Activated T-cell treated with anti-CD3 and anti-CD28 coated beads, Interleukin-2, amount 50 U/mL, for 72 hours (primary cell): ENCODE measurements at places on chromosomes 16 and 17. TPM values are rescaled to one million over a fixed set of nuclear protein-coding genes. Genes with fewer than 3 reads are reported as not detected.

GRCh38 chr17:48037838-48038323, 284 bp upstream of the COPZ2 start:
- peaks cover 16% of the 10 kb centered on the region for H3K4me1 ChIP-seq
- H3K27me3 ChIP-seq: peaks cover 21% of the 10 kb centered on the region
- H3K27ac ChIP-seq: peak overlapping the region; percentile 23
- H3K36me3 ChIP-seq: no peaks in the 10 kb centered on the region
- no peak for DNase-seq

DNA sequence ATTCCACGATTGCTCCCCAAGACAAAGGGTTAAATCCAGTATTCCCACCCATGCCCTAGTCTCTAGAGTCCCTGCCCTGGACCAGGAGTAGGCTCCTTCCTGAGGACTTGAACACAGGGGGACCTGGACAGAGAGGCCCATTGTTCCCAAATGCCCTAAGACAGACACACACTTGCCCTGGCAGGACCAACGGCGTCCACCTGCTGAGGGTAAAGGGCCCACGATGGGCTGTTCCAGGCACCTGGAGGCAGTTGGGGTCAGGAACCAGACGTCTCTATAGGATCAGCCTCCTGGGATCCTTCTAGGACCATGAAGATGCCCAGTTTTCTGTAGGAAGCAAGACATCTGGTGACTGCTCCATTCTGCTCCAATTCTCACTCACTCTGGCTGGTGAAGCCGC, 39.3 kb downstream of the TNFRSF13B start:
- DNase-seq: no peak
- no peaks in the 10 kb centered on the region for H3K36me3 ChIP-seq
- no peak overlapping the region for H3K27ac ChIP-seq
- H3K4me3 ChIP-seq: no peak overlapping the region

- H3K4me3 ChIP-seq: no peak overlapping the region
- DNase-seq: no peak
Observed at GRCh38 chr17:66786107-66786506, 48.8 kb upstream of the CACNG5 start.

GRCh38 chr16:74226338-74226954, 70.2 kb upstream of the PSMD7 start:
- H3K36me3 ChIP-seq: no peaks in the 10 kb centered on the region
- no peak for DNase-seq
- no peaks in the 10 kb centered on the region for H3K27me3 ChIP-seq

DNA sequence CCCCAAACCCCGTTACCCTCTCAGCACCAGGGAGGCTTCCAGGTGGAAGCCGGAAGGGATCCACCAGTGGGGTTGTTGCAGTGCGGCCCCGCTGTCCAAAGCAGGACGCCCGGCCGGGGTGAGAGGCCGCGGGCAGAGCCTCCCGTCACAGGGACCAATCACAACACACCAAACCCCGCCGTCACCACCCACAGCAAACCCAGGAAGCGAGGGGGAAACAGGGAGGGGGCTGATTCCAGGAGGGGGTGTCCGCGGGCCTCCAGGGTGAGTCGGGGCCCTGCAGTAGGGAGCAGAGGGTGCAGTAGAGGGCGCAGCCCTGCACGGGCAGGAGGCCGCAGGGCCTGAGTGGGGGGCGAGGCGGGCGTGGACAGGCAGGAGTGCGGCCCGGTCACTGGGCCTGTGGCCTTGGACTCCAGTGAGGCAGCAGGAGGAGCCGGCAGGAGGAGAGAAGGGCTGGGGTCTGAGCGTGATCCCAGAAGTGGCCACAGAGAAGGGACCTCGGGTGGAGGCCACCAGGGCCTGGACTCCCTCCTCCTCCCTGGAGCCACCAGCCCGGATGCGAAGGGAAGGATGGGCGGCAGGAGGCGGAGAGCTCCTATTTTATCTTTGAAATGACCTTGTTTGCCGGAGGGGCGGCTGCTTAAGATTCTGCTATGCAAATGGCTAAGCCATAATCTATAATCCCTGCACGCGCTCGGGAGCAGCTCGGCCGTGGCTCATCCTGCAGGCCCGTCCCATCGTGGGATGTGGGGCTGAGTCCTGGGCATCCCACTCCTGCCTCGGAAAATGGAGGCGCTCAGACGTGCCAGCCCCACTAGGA, 41.5 kb downstream of the ZFPM1 start:
- H3K4me1 ChIP-seq: no peaks in the 10 kb centered on the region
- H3K36me3 ChIP-seq: no peaks in the 10 kb centered on the region
- no peak overlapping the region for H3K27ac ChIP-seq
- H3K27me3 ChIP-seq: no peaks in the 10 kb centered on the region
- H3K4me3 ChIP-seq: no peak overlapping the region

- H3K27ac ChIP-seq: no peak overlapping the region
- H3K4me1 ChIP-seq: no peaks in the 10 kb centered on the region
- no peaks in the 10 kb centered on the region for H3K27me3 ChIP-seq
- no peak for DNase-seq
- H3K36me3 ChIP-seq: no peaks in the 10 kb centered on the region
Observed at GRCh38 chr17:73316919-73317505, 5.2 kb upstream of the CDC42EP4 start.

- no peaks in the 10 kb centered on the region for H3K4me1 ChIP-seq
- H3K4me3 ChIP-seq: no peak overlapping the region
- no peaks in the 10 kb centered on the region for H3K36me3 ChIP-seq
- no peak overlapping the region for H3K27ac ChIP-seq
Observed at GRCh38 chr16:84266451-84266850, 26.6 kb upstream of the KCNG4 start.

- DNase-seq: peak; percentile 67
- H3K4me3 ChIP-seq: no peak overlapping the region
- H3K36me3 ChIP-seq: peaks cover 25% of the 10 kb centered on the region
Observed at GRCh38 chr17:46212634-46213435, 19.6 kb upstream of the KANSL1 start.

DNA sequence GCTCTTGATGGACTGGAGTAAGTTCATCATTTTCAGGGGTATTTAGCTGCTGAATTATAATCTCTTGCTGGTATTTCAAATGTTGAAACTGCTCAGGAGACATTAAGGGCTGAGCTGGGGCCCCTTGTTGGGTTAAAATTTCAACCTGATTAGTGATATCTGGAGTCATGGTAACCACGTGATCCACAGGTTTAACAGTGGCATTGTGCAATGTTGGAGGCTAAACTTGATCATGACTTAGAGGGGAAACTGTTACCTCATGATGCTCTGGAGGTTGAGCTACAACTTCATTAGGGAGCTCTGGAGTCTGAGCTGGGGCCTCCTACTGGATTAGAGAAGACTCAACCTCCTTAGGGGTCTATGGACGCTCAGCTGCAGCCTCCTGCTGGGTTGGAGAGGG, 17.2 kb upstream of the MPP2 start:
- peaks cover 19% of the 10 kb centered on the region for H3K27me3 ChIP-seq
- H3K36me3 ChIP-seq: no peaks in the 10 kb centered on the region
- peaks cover 30% of the 10 kb centered on the region for H3K4me1 ChIP-seq
- no peak overlapping the region for H3K4me3 ChIP-seq
- no peak for DNase-seq

- peaks cover 67% of the 10 kb centered on the region for H3K27me3 ChIP-seq
- peaks cover 42% of the 10 kb centered on the region for H3K4me1 ChIP-seq
- peak overlapping the region; percentile 91 for H3K27ac ChIP-seq
- H3K36me3 ChIP-seq: no peaks in the 10 kb centered on the region
Observed at GRCh38 chr16:3175157-3176093, 12.6 kb upstream of the OR1F1 start.

GRCh38 chr17:35242805-35243560, at the start of gene SLFN5:
Gene SLFN5 (plus strand): TSS chr17:35243072. CDS start chr17:35258691, 15,619 bp downstream.
- peaks cover 75% of the 10 kb centered on the region for H3K4me1 ChIP-seq
- DNase-seq: peak; percentile 93
- H3K27ac ChIP-seq: peak within 1 kb of the TSS; percentile 96
- peaks cover 12% of the 10 kb centered on the region for H3K36me3 ChIP-seq

The TRAF7 gene
- total RNA-seq: 66.4 TPM

The ZNF469 gene
- 0.34 TPM for total RNA-seq

The FOXC2 gene
- not detected for total RNA-seq

The RNU2-1 gene
- total RNA-seq: 4,759 TPM

The ZPBP2 gene
- 0.81 TPM for total RNA-seq

The ASPHD1 gene
- 0.93 TPM for total RNA-seq
